ENCODE measurements at places on chromosomes 13 and 19.

DNA sequence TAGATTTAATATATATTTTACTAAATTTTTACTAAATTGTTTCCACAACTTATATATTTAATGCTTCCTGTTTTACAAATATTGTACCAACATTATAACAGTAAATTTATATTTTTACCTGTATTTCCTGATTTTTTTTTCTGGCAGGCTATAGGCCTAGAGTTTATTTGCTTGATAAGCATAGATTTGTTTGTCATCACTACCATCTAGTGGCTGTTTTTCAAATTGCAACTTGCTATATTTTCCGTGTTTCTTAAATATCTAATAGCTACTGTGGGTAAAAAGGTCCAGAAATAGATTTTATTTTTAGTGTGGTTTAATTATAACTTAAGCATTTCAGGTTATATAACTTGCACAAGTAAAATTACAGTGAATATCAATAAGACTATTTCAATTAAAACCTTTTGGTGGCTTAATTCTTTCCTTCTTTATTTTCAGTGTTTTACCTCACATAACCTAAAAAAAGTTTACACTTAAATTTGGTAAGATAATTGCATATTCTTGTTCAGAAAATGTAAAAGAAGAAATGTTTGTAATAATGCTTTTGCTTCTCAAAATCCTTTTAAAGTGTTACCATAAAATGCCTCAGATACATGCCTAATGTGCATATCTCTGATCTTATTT, 60.6 kb downstream of the NDFIP2 start:
- DNase-seq = no peak

DNA sequence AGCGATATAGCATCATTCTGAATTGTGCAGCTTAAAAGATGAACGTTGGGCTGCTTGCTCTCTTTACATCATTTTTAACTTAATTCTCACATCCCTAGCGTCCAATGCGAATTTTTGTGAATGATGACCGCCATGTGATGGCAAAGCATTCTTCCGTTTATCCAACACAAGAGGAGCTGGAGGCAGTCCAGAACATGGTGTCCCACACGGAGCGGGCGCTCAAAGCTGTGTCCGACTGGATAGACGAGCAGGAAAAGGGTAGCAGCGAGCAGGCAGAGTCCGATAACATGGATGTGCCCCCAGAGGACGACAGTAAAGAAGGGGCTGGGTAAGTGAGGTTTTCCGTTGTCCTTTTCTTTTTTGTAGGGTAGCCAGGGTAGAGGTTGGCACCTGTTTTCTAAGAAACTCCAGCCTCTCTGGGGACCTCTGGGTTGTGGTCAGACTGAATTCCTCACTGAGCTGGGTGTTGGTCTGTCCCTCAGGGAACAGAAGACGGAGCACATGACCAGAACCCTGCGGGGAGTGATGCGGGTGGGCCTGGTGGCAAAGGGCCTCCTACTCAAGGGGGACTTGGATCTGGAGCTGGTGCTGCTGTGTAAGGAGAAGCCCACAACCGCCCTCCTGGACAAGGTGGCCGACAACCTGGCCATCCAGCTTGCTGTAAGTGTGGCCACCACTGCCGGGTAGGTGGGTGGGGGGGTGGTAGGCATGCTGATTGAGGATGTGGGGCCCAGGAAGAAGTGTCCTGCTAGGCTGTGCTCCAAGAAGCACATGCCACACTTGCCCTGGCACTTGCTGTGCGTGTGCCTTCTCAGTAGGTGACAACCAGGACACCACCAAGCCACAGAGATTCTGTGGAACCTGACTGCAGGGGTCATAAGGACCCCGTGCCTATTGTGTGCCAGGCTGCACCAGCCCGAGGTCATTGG, 17.0 kb downstream of the ILF3 start:
- no peak for DNase-seq

DNA sequence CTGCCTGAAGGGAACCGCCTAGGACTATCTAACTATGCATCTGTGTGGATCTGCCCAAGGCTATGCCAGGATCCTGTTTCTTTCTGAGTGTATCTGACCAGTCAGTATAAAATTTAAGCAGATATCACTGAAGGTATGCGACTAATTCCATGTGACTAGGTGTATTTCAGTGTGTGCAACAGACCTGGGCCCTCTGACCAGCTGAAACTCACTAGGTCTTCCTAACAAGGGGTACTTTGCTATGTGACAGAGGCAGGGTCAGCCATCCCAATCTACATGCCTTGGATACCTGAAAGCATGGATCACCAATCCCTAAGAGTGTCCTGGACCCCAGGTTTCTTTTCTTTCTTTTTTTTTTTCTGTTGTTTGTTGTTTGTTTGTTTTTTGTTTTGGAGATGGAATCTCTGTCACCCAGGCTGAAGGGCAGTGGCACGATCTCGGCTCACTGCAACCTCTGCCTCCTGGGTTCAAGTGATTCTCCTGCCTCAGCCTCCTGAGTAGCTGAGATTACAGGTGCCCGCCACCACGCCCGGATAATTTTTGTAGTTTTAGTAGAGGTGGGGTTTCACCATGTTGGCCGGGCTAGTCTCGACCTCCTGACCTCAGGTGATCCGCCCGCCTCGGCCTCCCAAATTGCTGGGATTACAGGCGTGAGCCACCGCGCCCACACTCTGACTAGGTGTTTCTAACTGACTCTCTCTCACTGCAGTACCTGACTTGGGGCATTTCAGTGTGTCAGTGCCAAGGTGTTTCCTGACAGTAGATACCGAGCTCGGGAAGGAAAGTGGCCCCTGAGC, 43.5 kb downstream of the FCGBP start:
- no peak for DNase-seq

DNA sequence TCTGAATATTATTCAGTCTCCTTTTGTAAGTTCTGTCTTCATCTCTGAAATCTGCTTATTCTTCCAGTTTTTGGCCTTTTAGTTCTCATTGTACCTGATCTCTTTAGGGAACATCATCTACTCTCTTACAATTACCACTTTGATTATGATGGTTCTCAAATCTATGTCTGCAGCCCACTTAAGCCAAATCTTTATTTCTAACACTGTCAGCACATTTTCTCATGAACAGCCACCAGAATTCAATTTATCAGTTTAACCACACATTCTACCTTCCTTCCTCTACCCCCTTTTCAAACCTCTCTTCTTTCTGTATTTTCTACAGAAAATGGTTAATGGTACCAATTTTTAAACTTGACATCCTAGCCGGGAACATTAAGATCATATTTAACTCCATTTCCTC, 175.3 kb downstream of the FGF14 start:
- no peak for DNase-seq

DNA sequence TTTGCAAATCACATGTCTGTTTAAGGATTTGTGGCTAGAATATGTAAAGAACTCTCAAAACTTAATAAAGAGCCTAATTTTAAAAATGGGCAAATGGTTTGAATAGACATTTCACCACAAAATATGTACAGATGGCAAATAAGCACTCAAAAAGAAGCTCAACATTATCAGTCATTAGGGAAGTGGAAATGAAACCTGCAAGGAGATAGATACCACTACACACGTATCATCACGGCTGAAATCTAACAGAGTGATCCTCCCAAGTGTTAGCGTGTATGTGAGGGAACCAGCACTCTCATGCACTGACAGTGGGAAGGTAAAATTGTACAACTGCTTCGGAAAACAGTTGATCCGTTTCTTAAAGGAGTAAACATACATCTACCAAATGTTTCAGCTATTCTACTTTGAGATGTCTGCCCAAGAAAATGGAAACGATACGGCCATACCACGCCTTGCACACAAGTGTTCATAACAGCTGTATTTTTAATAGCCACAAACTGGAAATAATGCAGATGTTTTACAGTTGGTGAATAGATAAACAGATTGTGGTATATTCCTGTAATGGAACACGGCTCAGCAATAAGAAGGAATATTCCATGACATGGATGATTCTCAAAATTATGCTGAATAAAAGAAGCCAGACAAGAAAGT, 14.5 kb downstream of the ARHGEF7 start:
- no peak for DNase-seq

DNA sequence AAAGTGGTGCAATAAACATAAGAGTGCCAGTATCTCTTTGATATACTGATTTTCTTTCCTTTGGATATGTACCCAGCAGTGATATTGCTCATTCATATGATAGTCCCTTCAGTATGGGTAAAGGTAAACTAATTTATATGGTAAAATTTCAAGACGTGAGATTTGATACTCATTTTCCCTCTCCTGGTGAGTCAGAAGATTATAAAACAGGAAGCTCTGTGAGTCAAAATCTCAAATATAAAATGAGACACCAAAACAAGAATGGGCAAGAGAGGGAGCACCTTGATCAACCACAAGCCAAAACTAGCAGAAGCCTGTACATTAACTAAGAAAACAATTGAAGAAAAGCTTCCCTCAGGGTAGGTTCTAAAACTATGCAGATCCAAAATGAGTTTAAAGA, 216.3 kb downstream of the SLITRK6 start:
- no peak for DNase-seq

GRCh38 chr19:43798546-43799409, 3.5 kb downstream of the LYPD5 start:
- no peak for DNase-seq

DNA sequence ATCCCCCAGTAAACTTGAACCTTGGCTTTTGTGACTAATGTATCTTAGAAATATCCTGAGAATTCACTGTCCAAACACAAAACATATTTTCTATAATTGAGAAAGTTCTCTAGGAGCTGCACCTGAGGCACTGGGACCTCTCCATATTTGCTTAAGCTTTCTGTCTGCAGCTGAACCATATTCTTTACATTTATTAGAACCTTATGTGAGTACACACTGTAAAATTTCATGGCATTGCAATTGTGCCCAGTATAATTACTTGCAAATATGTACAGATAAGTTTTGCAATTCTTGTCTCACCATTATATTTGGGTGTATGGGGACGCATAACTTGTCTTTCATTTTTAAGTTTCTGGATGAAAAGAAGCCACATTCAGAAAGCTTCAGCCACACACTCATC, 280.7 kb upstream of the KLHL1 start:
- DNase-seq = no peak

DNA sequence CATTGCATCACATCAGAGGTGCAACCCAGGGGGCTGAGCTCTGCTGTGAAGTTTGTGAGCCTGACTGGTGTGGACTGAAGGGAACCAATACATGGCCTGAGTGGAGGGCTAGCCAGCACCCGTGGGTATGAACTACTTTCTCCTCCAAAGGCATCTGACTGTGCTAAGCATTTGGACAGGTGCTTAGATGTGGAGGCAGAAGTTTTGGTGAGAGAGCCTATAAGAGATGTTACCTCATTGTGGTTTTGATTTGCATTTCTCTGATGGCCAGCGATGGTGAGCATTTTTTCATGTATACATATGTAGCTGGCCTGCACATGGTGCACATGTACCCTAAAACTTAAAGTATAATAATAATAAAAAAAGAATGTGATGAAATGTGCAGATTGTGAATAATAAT, 46.9 kb downstream of the TEX29 start:
- no peak for DNase-seq

GRCh38 chr13:37492741-37493514, 105.6 kb downstream of the POSTN start:
- DNase-seq = peak; percentile 87

- no peak for DNase-seq
Observed at GRCh38 chr13:32883474-32883873, 132.7 kb upstream of the KL start.

- DNase-seq = no peak
Observed at GRCh38 chr13:29567411-29567810, 28.1 kb downstream of the SLC7A1 start.

DNA sequence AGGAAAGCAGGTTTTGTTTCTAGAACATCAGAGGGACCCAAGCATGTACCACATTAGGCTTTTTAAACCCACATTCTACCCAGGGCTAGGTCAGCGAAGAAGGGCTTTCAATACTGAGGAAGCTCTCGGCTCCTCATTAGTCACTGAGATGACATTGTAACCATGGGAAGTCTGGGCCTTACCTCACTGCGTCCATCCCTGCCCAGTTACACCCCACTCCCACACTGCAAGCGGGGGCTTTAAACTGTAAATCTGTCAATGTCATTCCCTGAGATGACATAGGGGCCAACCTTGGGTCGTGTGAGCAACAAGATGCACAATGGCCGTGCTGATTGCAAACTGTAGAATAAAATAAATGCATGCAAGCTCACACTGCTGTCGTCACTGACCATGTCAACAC, 21.7 kb upstream of the TFDP1 start:
- DNase-seq = no peak

GRCh38 chr19:49487277-49488045, at the start of gene RPL13A:
Gene RPL13A (plus strand): TSS chr19:49487608. CDS start chr19:49487630, 22 bp downstream.
- DNase-seq = peak; percentile 94

DNA sequence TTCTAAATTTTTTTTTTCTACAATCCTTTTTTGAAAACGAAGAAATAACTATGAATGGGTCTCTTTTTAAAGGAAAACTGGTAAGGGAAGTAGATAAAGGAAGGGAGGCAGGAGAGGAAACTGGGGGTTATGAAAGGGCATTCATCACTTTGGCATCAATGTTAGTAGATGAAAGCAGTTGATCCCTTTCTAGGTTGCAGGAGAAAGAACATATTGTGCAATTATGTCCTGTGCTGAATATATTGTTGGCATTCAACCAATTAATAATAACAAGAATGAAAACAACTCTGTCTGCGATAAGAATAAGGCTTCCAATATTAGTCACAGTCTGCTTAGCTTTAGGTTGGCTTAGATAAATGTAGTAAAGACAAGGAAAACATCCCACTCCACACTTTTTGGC, 796.8 kb upstream of the KLHL1 start:
- DNase-seq = no peak

- DNase-seq = no peak
Observed at GRCh38 chr13:107881362-107881761, 334.0 kb downstream of the LIG4 start.

DNA sequence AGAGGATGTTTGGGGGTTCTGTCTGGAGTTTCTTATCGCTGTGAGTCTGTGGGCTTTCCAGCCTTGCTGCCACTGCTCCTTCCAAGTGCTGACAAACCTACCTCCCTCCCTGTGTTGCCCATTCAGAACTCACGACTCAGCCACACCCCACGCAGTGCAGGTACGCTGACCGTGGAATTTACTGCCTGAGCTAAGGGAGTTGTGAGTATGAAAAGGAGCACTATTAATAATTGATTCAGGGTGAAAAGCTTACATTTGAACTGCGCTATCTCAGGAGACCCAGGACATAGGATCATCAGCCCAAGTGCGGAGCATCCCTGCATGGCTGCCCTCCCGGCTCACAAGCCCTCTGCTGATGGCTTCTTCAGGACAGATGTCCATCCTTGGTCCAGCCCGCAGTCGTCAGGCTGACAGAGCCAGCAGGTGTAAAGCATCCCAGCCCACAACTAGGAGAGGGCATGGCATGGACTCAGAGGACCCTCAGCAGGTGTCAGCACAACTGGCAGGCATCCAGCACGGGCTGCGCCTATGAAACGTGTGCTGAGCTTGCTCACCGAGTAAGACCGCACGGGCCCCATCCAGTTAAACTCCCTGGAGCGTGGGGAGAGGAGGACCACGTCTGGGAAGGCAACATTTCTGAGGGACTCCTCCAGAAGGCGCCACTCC, 244.0 kb downstream of the COL4A1 start:
- DNase-seq = no peak

- DNase-seq = no peak
Observed at GRCh38 chr19:49114630-49115363, 627 bp downstream of the LIN7B start.

DNA sequence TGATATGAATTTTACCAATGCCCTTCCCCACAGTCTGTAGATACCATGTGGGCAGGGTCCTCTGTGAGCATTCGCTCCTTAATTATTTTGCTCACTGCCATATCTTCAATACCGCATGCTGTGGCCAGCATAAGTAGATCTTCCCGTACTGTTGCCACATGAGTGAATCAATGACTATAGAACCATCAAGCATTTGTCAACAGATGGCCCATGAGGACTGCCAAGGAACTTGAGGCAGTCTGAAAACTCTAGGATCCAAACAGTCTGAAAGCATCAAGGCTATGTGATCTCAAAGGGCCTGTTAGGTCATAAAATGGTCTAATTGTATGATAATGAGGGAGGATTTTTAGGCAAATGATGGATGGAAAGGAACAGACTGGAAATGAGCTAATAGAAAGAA, 27.4 kb upstream of the GPR12 start:
- no peak for DNase-seq
